Lung (tissue), 17 donors: ENCODE measurements at places on chromosomes 2 and 18.
A peak's percentile ranks its signal among the peaks of the same experiment; 100 is the strongest.

- DNase-seq: peak; percentile 38
These were observed 31.5 kb upstream of the PDIA6 start for GRCh38 chr2:10844097-10844496.

GRCh38 chr2:112784199-112785189, at the start of gene IL1A:
TSS of gene IL1A (minus strand) at chr2:112784493. CDS start at chr2:112783770, 723 bp downstream.
- DNase-seq: no peak

GRCh38 chr2:58081000-58081399, 34.4 kb downstream of the VRK2 start:
- DNase-seq: peak; percentile 8

DNA sequence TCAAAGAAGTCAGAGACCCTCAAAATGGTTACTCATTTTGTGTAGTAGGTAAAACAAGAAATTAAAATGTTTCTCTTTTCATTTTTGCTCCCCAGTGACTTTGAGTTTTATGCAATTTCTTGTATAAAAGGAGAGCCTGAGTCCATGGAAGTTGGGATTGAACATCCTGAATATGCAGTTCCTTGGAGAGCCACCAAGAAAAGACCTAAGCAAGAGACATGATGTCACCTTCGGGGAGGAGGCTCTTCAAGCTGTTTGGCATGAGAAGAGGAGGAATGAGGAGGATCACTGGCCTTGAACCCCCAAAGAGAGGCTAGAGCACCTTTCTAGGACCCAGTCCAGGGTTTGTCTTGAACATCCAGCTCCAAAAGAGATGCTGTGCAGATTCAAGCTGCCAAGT, 83.5 kb upstream of the STPG4 start:
- no peak for DNase-seq

DNA sequence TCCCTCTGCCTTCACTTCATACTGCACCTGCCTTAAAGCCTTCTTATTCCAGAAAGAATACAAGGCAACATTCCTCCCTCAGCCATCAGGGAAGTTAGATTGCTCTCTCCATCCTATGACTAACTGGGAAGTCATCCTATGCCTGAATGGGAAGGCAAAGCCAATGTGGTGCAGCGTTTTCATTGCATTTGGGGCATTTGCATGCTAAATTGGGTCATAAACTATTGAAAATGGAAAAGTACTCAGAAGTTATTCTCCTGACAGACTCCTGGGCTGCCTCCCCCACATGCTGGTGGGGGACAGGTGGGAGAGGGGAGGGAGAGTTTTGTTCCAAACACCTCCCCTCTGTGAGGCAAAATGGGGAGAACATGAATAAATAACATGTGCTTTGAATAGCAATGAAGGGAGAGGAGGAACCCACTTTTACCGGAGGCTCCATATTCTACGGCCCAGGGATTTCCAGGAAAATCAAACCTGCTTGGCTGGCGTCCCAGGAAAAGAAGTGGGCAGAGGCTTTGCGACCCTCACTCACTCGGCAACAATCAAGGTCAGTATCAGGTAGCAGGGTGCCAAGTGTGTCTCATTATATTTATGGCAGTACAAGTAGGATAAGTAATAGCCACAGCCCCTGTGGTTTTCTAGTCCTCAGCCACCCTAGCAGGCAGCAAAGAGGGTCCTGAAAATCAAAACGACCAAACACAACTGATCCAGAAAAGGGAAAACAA, 84.1 kb downstream of the BOD1L2 start:
- no peak for DNase-seq

DNA sequence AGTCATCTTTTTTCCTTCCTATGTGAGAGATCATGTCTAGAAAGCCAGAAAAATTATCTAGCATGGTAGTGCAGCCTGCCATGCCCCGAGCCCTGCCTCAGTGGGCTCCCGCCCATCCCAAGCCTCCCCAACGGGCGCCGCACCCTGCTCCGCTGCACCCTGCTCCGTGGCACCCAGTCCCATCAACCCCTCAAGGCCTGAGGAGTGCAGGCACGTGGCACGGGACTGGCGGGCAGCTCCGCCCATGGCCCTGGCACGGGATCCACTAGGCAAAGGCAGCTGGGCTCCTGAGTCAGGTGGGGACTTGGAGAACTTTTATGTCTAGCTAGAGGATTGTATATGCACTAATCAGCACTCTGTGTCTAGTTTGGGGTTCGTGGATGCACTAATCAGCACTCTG, 83.4 kb upstream of the COL3A1 start:
- DNase-seq: no peak

- DNase-seq: no peak
These were observed 271.3 kb downstream of the LRATD1 start for GRCh38 chr2:14903709-14904374.

- peak; percentile 6 for DNase-seq
These were observed 179.4 kb upstream of the HS6ST1 start for GRCh38 chr2:128498086-128498485.

GRCh38 chr2:154226931-154227330, 355.2 kb downstream of the GALNT13 start:
- no peak for DNase-seq

DNA sequence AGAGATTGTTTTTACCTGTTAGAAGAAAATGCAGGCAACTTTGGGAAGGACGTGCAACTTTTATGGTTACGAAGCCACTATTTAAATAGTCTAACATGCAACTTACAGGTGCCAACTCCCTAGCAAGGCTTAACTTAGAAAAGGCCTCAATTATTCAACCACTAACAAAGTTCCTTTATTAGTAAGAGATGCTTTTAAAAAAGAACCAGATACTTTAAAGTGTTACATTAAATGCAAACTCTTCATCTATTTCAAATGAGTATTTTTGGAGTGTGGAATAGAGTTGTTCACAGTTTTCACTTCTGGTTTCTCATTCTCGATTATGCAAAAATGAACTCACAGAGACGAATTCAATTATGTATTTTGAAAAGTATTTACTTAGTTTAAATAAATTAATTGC, 51.7 kb downstream of the PELI1 start:
- no peak for DNase-seq

DNA sequence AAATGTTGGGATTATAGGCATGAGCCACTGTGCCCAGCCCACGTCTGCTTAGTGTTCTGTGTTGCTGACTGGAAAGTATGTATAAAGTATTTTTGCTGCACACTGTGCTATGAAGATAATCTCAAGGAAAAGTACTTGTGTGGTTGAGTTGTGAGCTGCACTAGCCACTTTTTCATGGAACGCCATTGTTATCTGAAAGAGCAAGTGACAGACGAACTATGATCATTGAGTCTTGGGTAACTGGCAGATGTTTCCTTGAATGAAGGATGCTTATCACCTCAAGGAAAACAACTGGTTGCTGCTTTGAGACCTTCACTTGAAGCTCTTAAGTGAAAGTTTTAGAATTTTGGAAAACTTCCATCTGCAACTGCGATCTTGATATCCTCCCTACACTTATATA, 82.2 kb upstream of the KCTD1 start:
- DNase-seq: no peak
